ENCODE measurements at places on chromosomes 16 and 17.

GRCh38 chr17:83194186-83194561 is 114.8 kb downstream of the METRNL start:
- no peak for DNase-seq

- DNase-seq, result no peak
Measured at GRCh38 chr17:16969931-16970906, 1.7 kb downstream of the TNFRSF13B start.

DNA sequence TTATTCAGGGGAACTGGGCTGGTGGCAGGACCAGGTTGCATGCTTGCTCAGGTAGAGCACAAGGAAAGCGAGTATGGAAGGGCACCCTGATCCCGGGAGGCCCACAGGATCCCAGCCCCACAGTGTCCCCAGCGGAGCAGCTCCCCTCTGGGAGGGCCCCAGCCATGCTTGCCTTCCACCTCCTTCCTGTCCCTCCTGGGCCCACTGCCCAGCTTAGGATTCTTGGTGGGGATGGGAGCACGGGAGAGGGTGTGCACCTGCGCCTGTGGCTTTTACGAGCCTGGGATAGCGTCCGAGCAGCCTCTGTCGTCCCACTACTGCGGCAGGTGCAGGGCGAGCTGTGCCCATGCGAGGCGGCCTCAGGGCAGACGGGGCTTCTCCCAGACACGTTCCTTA is 114.5 kb downstream of the BANP start:
- DNase-seq, result no peak

GRCh38 chr16:71917900-71918299 is 22.6 kb downstream of the IST1 start:
- DNase-seq, result no peak

- no peak for DNase-seq
Measured at GRCh38 chr16:1126044-1126443, 26.9 kb upstream of the CACNA1H start.

- DNase-seq, result no peak
Measured at GRCh38 chr17:65158041-65158440, 20.9 kb downstream of the RGS9 start.

GRCh38 chr16:20178297-20178696 is 104.6 kb upstream of the GPR139 start:
- DNase-seq, result no peak

DNA sequence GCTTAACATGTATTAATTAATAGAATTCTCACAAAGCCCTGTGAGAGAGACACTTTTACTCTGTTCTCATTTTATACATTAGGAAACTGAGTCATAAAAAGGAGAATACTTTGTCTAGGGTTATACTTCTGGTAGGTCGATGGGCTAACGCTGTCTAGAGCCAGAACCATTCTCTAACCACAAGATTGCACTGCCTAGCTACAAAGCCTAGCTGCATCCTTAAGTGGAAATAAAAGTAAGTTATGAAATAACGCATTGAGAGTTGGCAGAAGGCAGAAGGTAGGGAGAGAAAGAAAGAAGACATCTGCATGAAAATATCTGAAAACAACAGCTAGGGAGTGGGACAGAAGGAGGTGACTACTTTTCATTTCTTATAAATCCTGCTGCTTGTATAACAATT is 33.2 kb downstream of the IRX6 start:
- no peak for DNase-seq

GRCh38 chr16:79874391-79874790 is 273.9 kb upstream of the MAF start:
- no peak for DNase-seq

DNA sequence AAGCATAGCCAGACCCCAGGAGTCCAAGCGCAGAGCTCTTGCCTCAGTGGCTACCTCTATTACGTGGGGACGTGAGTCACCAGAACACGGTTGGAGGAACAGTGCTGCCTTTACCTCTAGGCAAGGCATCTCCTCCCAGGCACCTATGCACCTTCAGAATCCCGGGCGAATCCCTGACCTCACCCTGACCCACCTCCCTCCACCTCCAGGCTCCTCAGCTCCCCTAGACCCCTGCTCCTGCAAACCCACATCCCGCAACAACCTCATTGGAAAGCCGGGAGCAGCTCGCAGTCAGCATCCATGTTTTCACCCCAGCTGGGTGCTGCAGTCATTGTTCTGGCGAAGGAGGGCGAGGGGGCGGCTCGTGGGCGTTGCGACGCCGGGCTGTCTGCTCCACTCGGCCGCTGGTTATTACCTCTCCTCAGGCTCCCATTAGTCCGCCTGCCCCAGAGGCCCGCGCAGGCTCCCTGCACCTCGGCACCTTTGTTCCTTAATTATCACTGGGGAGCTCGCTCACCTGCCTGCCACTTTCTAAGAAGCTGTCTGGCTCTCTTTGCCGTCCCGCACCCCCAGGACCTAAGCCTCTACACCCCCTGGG is 24.6 kb upstream of the DLX4 start:
- no peak for DNase-seq

GRCh38 chr17:45127548-45128300 is 4.6 kb downstream of the PLCD3 start:
- DNase-seq, result no peak

DNA sequence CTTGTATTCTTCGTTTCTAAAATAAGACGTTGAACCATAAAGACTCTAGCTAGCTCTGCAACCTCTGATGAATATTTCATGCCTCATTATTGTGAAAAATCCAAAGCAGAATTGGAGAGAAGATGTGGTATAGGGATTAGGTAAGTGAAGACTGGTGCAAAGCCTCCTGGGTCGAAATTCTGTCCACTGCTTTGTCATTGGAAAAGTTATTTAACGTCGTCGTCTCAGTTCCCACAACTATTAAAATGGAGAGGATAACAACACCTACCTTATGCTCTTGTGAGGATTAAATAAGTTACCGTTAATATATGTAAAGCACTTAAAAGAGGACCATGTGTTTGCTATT is 1.4 kb upstream of the PRPSAP2 start:
- no peak for DNase-seq

DNA sequence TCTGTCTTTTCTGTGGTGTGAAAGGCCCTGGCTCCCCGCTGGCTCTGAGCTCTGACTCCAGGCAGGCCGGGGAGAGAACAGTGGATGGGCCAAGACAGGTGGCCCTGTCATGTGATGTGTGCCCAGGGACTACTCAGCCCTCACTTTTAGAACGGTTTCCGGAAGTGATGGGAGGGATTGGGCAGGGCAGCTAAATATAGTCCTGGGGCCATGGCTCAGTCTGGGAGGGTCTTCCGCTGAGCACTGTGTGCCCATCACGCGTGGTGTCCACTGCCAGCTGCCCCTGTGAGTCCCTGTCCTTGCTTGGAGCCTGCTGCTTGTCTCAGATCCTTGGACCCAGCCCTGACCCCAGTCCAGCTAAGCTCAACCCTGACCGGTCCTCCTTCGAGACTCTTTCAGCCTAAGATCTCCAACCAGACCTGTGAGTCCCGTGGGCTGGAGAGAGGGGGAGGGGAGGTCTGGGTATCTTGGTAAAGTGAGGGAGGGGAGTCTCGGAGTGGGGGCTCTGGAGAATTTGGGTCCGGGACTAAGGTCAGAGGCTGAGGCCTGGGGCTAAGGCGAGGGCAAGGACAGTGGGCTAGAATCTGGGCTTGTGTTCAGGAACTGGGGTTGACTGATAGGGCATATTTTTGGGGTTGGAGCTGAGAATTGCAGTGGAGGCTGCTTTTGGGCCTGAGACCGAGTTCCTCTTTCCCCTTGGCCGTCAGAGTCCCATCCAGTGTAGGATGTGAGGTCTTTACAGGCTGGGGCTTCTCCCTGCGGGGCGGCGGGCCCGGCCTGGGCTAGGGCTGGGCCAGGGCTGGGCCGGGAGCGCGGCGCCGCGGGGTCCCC is at the start of gene TRIM72:
Gene TRIM72 (plus strand): TSS at position 243 of the 831 bp plus-strand sequence. CDS start 620 bp downstream, outside the sequence.
- no peak for DNase-seq

GRCh38 chr16:4058386-4058785 is 57.9 kb downstream of the ADCY9 start:
- DNase-seq, result no peak

DNA sequence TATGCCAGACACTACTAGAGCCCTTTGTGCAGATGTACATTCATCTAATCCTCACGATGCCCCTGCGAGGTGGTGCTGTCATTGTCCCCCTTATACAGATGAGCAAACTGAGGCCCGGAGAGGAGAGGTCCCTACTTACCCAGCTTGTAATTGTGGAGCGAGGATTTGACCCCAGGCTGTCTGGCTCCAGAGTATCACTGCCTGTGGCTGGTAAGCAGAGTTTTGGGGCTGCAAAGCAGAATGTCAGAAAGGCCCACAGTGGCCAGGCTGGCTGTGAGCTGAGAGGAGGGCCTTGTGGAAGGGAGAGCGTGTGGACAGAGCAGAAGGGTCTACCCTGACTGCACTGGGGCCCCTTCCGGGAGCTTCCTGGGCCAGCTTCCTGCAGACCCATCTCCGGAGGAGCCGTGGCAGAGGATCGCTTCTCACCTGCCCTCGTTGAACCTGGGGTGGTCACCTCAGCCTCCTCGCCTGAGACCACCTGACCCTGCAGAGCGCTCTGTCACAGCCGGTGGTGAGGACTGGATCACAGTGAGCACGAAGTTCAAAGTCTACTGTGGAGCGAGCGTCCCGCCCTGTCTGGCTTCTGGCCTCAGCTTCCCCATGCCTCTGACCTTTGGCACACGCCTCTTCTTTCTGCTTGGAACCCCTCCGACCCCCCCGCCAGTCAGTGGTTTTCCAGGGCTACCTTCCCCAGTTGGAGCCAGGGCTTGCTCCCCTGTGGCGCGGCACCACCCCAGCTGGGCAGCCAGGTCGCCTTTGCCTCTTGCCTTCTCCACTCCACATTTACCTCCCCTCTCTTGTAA is 12.1 kb downstream of the CMIP start:
- no peak for DNase-seq

DNA sequence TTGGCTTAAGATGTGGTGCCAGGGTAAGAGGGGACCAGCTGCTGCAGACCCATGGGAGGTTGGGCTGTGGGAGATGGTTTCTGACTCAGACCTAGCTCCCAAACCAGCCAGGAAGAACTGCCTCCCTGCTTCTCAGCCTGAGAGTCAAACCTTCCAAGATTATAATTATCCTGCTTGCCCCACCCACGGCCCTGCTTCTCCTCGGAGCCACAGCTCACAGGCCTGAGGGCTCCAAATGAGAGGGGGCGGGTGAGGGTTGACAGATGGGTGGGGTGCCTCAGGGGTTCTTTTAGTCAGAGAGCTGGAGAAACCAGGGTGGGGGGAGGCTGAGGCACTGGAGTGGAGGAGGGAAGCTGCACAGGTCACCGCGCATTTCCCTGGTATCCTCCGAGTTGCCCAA is 28.7 kb upstream of the GRIN2A start:
- no peak for DNase-seq

DNA sequence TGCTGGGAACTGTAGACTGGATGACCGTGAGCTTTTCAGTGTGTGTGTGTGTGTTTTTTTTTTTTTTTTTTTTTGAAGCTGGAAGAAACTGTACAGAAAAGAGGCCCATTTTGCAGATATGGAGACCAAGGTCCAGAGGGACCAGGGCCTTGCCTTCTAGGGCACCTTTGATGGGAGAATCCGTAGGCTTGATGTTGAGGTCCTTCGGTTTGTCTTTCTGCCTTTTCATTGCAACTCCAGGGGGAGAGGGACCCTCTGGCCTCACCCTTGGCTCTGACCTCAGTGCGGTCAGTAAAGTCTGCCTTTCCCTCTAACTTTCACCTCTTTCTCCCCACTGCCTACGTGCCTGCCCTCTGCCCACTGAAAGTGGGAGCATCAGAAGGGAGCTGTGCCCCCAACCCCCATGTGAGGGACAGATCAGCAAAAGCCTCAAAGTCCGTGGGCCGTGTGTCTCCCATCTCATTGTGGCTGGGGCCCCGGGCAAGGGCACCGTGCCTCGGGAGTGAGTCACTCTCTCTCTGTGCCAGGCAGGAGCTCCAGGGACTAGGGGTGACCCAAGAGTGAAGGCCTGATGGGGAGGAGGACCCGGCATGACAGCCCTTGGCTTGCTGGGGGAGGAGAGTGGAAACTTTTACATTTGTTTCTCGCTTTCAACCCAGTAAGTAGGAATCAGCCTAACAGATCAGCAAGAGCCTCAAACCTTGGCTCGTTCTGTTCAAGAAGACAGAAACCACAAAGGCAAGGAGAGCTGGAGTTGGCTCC is 123.6 kb downstream of the CMIP start:
- DNase-seq, result no peak

DNA sequence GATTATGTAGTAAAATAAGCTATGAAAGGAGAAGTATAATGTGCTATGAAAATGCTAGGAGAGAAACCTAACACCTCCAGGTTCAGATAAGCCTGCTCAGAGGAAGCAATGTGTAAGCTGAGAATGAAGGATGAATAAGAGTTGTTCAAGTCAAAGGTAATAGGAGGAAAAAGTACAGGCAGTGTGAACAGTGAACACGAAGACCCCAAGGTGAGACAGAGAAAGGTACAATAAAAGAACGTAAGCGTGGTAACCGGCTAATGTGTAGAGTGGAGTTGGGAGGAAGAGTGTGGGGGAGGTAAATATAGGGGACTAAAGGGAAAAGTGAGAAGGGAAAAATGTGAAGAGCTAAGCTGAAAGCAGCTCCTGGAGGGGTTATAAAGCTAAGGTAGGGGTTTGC is 74.2 kb downstream of the TTC19 start:
- no peak for DNase-seq

DNA sequence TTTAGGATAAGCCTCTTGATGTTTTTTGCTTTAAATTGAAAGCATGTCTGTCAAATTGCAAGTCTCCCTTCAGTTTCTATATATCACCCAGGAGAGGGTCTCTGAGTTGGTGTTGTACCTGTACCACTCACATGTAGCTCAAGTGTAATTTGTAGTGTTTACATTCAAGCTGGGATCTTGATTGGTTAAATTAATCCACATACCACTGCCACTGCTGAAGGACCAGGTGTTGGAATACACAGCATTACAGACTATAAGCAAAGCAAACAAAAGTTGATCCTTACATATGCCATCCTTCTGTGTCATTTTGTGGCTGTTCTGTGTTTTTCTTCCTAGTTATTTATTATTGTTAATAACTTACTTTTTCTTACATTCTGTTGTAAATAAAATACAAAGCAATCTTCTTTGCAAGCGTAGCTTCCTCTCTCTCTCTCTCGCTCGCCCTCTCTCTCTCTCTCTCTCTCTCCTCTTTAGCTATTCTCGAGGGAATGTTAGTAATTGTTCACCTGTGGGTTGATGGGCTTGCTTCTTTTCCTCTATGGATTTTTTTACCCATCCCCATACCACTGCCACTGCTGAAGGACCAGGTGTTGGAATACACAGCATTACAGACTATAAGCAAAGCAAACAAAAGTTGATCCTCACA is 20.8 kb upstream of the NOL11 start:
- no peak for DNase-seq

DNA sequence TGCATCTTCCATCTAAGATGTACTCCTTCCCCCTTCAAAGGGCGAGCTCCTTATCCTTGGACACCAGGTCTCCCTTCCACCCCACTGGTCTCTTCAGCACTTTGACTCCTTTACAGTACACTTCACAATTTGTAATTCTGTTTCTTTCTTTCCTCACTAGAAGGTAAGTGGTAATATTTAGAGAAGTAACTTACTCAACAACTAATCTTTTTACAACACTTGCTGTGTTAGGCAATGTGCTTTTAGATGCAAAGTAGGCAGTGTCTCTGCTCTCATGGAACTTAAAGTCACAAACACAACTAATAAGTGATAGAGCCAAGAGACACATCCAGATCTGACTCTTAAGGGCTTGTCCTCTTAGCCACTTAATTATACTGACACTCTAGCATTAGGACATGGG is 6.4 kb downstream of the SIAH1 start:
- DNase-seq, result no peak

- no peak for DNase-seq
Measured at GRCh38 chr17:68519911-68520310, 7.7 kb downstream of the PRKAR1A start.

- DNase-seq, result no peak
Measured at GRCh38 chr17:19308398-19308797, 54.1 kb downstream of the B9D1 start.

Data from GOT3 (cell line).